ENCODE measurements at places on chromosomes 6 and 20. TPM values are rescaled to one million over a fixed set of nuclear protein-coding genes. Genes with fewer than 3 reads are reported as not detected.

DNA sequence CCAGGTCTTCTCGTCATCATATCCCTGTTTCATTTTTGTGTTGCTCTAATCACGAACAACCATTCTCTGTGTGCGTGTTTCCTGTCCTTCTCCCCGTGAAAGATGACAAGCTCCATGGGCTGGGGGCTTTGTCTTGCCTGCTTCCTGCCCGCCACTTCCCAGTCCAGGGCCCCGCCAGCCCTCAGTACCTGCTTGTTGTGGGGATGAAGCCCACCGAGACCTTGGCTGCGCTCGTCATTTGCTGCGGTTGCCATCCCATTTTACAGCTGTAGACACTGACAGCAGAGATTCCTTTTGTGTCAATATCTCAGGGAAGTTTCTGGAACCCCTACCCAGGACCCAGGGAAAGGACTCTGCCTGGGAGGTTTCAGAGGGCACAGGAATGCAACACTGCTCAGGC, 40.3 kb upstream of the STX16 start:
- no peak for DNase-seq

The POM121L2 gene
- not detected for total RNA-seq

The CRISP2 gene
- not detected for total RNA-seq

DNA sequence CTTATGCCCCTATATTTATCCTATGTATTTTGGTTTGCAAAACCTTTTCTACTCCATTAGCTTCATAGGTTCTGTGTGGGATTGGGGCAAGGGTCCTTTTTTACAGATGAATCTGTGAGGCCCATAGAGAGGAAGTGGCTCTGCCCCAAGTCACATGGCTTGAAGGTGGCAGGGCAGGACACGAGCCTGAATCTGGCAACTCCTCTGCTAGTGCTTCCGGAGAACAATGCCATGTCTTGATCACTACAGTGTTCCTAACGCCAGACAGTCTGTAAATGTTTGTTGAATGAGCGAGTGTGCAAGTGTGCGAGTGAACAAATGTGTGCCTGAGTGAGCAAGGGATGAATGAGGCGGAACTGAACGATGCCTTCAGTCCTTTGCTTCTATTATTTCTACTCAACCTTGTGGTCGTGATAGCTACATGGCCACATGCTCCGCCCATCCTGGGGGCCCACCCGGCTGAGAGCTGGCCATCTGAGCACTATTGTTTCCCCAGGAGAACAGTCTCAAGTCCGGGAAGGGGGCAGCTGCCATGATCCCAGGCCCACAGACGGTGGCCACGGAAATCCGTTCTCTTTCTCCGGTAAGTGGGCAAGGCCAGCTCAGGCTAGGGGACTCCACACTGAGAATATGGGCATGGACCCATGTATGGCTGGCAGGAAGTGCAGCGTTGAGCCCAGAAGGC, 17.8 kb upstream of the AAR2 start:
- DNase-seq, result no peak

- DNase-seq, result no peak
Measured at GRCh38 chr20:11008444-11009033, 334.7 kb upstream of the JAG1 start.

DNA sequence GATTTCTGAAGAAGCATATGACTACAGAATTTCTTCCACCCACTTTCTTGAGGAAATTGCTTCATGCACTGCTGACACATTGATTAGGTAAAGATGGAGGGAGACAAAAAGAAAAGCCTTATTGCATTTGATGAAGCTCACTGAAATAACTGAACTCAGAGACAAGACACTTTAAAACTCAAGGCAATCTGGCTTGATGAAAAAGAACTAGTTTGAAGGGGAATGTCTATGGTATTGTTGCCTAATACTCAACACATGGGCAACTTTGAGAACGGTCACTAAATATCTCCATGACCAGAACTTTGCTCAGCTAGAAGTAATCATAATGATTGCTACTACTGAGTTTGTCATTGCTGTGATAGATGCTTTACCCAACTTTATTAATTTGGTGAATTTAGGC, 38.1 kb downstream of the HTR1B start:
- no peak for DNase-seq

GRCh38 chr20:35595456-35595855, 20.2 kb upstream of the SPAG4 start:
- DNase-seq, result no peak

The THBD gene
- total RNA-seq, result 0.12 TPM

The SYNDIG1 gene
- 0.49 TPM for total RNA-seq

GRCh38 chr6:142350309-142350708, 48.5 kb downstream of the ADGRG6 start:
- no peak for DNase-seq

- no peak for DNase-seq
Measured at GRCh38 chr6:36536873-36537547, 10.3 kb downstream of the STK38 start.

DNA sequence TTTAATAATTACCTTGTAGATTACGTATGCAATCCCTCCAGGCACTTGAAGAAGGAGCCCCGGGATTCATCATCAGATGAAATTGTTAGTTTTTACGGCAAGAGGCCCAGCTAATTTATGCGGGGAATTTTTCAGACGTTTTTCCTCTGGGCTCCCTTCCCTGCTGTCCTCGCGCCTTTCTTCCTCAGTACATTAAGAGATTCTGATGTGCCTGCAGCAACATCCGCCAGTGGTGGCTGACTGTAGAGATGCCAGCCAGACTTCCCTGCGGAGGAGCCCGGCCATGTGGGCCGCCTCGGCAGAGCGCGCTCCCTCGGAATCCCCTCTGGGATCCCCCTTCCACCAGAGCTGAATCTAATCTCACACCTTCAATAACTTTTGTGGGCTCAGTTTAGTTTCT, 46.4 kb upstream of the POU3F2 start:
- DNase-seq, result peak; percentile 20

- no peak for DNase-seq
Measured at GRCh38 chr6:90249034-90249433, 47.6 kb downstream of the BACH2 start.

DNA sequence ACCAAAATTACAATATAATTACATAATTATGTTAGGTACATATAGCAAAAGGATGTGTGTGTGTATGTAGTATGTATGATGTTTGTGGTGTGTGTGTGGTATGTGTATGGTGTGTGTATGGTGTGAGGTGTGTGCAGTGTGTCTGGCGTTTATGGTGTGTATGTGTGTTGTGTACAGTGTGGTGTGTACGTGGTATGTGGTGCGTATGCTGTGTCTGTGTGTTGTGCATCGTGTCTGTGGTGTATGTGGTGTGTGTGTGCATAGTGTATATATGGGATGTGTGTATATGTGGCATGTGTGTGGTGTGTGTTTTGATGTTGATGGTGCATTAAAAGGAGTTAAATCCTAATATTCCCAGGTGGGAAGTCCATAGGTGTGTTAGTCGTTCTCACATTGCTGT, 62.8 kb downstream of the PLG start:
- DNase-seq, result no peak

The BMP7 gene
- total RNA-seq, result 14.5 TPM

GRCh38 chr6:49548613-49549304, 1.7 kb upstream of the C6orf141 start:
- DNase-seq, result no peak

DNA sequence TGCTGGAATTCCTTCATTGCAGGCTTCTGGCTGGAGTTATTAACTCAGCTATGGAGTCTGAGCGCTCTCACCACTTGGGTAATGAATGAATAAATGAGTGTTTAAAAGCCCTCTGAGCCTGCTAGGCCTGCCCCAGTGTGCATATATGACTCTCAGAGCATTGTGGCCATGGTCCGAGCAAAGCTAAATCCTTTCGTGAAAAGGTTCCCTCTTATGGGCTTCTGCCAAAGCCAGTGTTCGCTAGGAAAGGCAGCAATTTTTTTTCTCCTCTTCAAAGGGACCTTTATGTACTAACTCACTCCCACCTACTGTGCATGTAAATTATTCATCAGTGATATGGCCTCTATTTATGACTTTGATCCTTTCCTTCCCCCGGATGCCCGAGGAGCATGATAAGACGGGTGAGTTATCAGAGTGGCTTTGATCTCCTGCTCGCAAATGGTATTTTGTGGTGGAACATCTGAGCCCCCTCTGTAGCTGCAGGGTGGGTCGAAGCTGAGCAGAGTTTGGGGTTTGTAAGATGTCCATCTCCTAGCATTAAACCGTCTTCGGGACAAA, 88.6 kb downstream of the LINC00237 start:
- DNase-seq, result no peak

DNA sequence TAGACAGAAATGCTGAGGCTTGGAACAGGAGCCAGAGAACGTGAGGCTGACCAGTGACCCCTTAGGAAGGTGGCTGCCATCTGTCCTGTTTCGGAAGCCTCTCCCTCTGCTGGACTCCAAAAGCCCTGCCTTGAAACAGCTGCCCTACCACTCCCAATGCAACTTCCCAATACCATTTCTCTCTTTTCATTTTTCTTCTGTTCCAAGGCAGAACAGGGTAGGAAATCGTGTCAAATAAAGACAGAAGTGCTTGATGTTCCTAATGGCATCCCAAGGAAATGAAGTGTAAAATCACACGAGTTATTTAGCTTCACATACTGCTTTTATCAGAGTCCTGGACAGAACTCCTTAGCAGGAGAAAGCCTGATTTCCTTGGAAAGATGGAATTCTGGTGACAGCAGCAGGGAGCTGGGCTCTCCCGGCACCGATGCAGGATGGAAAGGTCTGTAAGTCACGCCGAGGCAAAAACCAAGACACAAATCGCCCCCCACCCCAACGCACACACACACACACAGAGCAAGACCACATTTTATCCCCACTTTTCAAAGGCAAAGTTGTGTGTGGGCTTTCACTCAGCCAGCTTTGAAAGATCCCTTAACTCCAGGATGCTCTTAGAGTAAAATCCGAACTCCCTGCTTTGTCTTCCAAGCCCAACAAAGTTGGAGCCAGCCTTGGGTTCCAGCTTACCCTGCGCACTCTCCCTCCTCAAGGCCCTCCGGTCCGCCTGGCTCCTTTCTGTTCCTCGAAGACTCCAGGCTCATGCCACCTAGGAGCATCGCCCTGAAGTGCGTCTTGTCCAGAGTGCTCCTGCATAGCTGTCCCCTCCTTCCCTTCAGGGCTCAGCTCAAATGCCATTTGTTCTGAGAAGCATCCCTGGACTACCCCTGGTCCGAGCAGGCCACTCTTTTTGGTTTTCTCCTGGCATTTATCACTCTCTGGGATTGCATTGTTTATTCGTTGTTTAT, 11.6 kb upstream of the STX16 start:
- no peak for DNase-seq

The PRSS35 gene
- 3.9 TPM for total RNA-seq

DNA sequence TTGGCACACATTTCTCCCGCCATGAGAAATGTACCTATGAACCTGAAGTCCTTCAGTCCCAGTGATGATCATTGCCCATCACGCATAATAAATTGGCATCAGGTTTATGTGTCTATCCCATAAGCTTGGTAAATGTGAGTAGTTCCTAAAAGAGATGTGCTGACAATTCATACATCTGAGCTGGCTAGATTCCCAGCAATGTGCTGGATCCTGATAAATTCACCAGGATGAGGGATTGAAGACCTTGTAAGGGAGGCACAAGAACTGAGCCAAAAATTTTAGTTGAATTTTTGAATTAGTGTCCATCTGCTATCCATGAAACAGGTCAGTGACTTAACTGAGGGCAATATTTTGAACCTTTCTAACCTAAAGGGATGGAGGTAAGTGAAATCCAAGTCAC, 267.9 kb upstream of the CITED2 start:
- DNase-seq, result no peak

GRCh38 chr20:14422892-14423291, 85.5 kb upstream of the FLRT3 start:
- no peak for DNase-seq

DNA sequence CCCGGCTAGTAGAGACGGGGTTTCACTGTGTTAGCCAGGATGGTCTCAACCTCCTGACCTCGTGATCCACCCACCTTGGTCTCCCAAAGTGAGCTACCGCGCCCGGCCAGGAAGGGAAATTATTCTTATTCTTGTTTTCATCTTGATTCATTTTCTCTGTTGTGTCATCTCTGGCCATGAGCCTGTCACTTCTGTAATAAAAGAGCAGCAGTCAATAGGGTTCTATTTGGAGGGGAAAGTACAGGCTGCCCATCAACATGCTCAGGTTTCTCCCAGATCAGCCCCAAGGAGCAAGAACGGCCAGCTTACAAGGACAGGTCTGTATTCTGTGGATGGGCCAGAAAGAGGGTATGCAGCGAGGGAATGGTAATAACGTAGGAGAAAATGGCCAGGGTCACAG, 345.0 kb downstream of the PREX1 start:
- DNase-seq, result no peak

The SOX18 gene
- total RNA-seq, result not detected

DNA sequence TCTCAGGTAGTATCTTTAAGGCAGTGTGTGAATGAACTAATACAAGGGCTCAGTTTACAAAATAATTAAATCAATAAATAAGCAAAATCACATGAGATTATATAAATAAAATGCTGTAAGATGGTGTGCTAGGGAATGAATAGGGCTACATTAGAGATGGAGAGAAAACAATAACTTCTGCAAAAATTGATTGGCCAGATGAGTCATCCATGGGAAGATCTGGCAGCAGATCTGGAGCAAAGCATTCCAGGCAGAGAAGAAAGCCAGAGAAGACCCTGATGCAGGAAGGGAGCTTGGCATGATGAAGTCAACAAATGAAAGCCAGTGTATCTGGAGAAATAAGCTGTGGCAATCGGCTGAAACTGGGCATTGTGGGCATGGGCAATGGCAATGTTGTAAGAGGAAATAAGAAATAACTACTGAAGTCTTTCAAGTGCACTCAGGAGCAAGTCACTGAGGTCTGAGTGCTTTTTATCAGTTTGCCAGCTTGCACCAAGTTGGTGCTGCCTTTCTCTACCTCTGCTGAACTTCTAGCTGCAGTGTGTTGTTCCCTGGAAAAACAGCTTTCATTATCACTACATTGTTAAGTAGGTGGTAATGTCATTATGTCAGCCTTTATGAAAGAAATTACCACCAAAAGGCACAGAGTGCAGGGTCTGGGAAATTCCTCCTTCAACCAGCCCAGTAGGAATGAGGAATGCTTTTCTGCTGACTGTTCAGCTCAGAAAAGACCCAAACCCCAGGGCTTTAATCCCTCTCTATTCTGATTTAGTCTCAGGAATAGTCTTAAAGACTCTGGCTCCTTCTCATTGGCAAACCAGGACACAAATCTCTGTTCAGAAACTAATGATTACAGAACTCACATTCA, 231.6 kb downstream of the HTR1B start:
- DNase-seq, result no peak

DNA sequence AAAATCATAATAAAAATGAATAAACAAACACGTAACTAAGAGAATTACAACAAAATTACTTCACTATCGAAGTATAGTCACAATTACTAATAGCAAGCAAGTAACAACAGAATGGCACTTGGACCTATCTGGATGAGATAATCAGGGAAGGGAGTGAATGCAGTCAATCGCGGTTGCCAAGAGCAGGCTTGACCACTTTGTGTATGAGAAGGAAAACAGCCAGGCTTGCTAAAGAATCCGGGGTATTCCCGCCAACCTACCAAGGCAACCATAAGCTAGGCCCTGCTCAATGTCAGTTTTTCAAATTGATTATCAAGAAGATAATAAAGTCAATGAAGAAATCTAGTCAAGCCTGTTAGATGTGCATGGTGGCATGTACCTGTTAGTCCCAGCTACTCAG, 39.7 kb downstream of the PXDC1 start:
- no peak for DNase-seq

The DYNLT2 gene
- 2.8 TPM for total RNA-seq
